ENCODE measurements at places on chromosomes 5 and 9. TPM values are rescaled to one million over a fixed set of nuclear protein-coding genes. Genes with fewer than 3 reads are reported as not detected.
A peak's percentile ranks its signal among the peaks of the same experiment; 100 is the strongest.

DNA sequence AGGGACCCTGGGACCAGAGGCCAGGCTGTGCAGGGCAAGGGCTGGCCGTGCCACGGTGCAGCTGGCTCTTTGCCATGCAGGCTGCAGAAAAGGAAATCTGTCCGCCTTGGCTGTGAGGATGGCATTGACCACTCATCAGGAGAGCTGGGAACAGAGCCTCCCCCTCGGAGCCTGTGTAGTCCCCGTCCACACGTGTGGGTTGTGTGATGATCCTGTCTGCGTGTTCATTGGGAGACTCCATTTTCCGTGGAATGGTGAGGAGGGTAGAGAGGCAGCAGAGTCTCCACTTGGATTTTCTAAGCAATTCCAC lies 47.7 kb downstream of the EHMT1 start:
- peaks cover 15% of the 10 kb centered on the region for H3K36me3 ChIP-seq
- no peaks in the 10 kb centered on the region for H3K27me3 ChIP-seq
- peak overlapping the region; percentile 40 for H3K4me3 ChIP-seq
- H3K27ac ChIP-seq = peak overlapping the region; percentile 98

DNA sequence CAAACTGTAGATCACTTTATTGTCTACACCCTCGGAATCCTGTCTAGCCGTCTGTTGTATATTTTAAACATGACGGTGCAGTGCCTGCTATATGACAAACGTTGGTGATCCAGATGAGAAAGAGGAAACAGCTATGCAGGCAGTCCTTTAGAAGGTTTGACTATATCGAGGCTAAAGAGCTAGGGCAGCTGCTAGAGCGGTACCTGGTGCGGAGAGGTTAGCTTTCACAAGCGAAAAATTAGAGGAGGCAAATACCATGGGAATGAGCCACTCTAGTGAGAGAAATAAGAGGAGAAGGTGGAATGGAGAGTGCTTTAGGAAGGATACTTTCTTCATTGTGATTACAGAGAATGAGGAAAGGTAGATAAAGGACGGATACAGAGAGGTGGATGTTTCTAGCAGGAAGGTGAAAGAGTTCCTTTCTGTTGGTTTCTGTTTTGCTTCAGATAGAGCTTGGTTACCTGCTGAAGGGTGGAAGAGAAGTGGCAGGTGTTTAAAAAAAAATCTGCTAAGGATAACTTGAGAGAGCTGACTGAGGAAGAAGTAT lies 959 bp upstream of the FBXL17 start:
- peak overlapping the region; percentile 66 for H3K4me3 ChIP-seq
- H3K4me1 ChIP-seq = peaks cover 20% of the 10 kb centered on the region
- H3K36me3 ChIP-seq = no peaks in the 10 kb centered on the region
- DNase-seq = no peak

- H3K4me3 ChIP-seq = peak overlapping the region; percentile 52
- peaks cover 14% of the 10 kb centered on the region for H3K27me3 ChIP-seq
- H3K27ac ChIP-seq = no peak overlapping the region
Observed at GRCh38 chr5:88144219-88145001, 124.2 kb downstream of the TMEM161B start.

- no peak for DNase-seq
- no peaks in the 10 kb centered on the region for H3K27me3 ChIP-seq
Observed at GRCh38 chr5:16757989-16758501, 141.2 kb upstream of the RETREG1 start.

GRCh38 chr5:156826150-156826549 lies 23.9 kb upstream of the PPP1R2B start:
- no peaks in the 10 kb centered on the region for H3K27me3 ChIP-seq
- peaks cover 33% of the 10 kb centered on the region for H3K4me1 ChIP-seq
- no peak for DNase-seq
- H3K27ac ChIP-seq = no peak overlapping the region
- no peak overlapping the region for H3K4me3 ChIP-seq

DNA sequence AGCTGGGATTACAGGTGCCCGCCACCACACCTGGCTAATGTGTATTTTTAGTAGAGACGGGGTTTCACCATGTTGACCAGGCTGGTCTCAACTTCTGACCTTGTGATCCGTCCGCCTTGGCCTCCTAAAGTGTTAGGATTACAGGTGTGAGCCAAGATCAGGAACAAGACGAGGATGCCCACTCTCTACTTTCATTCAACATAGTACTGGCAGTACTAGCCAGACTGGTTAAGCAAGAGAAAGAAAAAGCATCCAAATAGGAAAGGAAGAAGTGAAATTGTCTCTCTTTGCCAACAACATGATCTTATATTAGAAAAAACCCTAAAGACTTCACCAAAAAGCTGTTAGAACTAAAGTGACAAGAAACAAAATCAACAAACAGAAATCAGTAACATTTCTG lies 7.4 kb upstream of the ENDOG start:
- no peaks in the 10 kb centered on the region for H3K27me3 ChIP-seq
- H3K27ac ChIP-seq = no peak overlapping the region
- H3K36me3 ChIP-seq = peaks cover 6% of the 10 kb centered on the region
- H3K4me3 ChIP-seq = no peak overlapping the region
- DNase-seq = no peak

DNA sequence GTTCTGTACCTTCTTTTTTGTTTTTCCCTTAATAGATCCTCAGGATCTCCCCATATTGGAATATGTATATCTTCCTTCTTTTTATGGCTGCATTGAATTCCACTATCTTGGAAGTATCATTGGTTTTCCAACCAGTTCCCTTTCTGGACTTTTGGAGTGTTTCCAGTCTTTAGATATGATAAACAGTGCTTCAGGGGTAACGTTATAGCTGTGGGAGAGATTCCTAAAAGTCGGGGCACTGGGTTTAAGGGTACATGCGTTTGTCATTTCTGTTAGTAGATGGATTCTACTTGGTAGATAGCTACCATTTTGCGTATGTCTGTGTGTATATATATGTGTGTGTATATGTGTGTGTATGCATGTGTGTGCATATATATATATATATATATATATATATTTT lies 42.0 kb downstream of the EXOSC2 start:
- peaks cover 25% of the 10 kb centered on the region for H3K4me1 ChIP-seq
- H3K27me3 ChIP-seq = no peaks in the 10 kb centered on the region
- DNase-seq = no peak
- H3K4me3 ChIP-seq = no peak overlapping the region

DNA sequence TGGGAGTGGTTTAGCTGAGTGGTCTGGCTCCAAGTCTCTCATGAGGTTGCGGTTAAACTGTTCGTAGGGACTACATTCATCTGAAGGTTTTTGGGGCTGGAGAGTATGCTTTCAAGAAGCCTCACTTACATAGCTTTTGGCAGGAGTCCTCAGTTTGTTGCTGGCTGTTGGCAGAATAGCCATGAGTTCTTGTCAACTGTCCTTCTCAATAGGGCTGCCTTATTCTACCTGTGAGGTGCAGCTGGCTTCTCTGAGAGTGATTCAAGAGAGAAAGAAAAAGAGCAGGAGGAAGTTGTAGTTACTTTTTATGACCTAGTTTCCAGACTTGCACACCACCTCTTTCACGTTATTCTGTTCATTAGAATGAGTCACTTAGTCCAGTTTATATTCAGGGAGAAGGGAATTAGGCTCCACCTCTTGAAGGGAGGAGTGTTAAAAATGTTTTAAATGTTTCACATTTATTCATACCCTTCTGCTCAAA lies 33.2 kb downstream of the YTHDC2 start:
- no peak overlapping the region for H3K4me3 ChIP-seq
- no peaks in the 10 kb centered on the region for H3K27me3 ChIP-seq
- no peak overlapping the region for H3K27ac ChIP-seq
- H3K4me1 ChIP-seq = no peaks in the 10 kb centered on the region

STKLD1 gene
- total RNA-seq = 1.6 TPM

FKTN gene
- 14.5 TPM for total RNA-seq

GABRP gene
- 9.9 TPM for total RNA-seq

NPDC1 gene
- 64.5 TPM for total RNA-seq

ST8SIA4 gene
- total RNA-seq = 1.3 TPM

SSBP2 gene
- 29.7 TPM for total RNA-seq
